ENCODE measurements at places on chromosomes 1 and 21. TPM values are rescaled to one million over a fixed set of nuclear protein-coding genes. Genes with fewer than 3 reads are reported as not detected.
A peak's percentile ranks its signal among the peaks of the same experiment; 100 is the strongest.

AQP10 gene
- not detected for total RNA-seq

FCRL5 gene
- not detected for total RNA-seq

ASTN1 gene
- not detected for total RNA-seq

GRCh38 chr1:6870086-6870485 is 84.8 kb downstream of the CAMTA1 start:
- no peak overlapping the region for H3K4me3 ChIP-seq
- peaks cover 31% of the 10 kb centered on the region for H3K4me1 ChIP-seq
- no peak overlapping the region for H3K27ac ChIP-seq
- no peak for DNase-seq

DNA sequence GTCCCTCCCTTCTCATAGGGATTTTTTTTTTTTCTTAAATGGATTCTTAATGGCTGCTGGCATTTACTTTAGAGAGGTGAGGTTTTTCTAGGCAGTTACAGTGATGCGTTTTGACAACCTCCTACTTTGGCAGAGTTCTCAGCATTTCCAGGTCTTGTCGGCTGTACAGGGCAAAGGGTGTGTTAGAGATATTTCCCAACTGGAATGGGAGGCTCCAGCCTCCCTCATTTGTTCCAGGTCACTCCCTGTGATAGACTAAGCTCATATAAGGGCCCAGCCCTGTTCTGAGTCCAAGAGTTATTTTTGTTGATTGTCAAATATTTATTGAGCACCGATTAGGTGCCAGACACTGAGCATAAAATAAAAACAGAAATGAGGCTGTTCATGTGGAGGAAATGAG is 7.6 kb upstream of the XKR8 start:
- DNase-seq, result no peak
- H3K4me3 ChIP-seq, result no peak overlapping the region
- peaks cover 5% of the 10 kb centered on the region for H3K27me3 ChIP-seq
- no peaks in the 10 kb centered on the region for H3K4me1 ChIP-seq
- no peak overlapping the region for H3K27ac ChIP-seq

CD160 gene
- total RNA-seq, result 5.4 TPM

DNA sequence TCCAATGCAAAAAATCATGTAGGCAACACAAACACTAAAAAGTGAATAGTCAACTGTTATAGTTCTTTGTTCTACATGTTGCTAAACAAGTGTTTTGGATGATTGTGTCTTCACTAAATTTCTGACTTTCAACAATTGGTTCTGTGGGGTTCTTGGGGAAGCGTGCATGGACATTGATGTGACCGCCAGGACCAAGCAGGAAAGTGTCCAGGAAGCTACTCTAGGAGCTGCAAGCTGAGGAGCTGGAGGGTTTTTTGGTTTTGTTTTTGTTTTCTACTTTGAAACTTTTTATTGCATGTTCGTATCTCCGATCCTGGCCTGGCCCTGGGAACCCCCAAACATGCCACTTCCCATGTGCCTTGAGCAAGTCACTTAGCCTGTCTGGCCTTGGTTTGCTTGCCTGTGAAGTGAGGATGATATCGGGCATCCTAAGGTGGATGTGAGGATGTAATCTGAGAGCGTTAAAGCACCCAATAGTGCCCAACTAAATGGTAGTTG is 8.0 kb downstream of the TMPRSS3 start:
- no peak overlapping the region for H3K27ac ChIP-seq
- no peak overlapping the region for H3K4me3 ChIP-seq
- H3K27me3 ChIP-seq, result no peaks in the 10 kb centered on the region
- no peak for DNase-seq
- peaks cover 54% of the 10 kb centered on the region for H3K4me1 ChIP-seq

GRCh38 chr1:54488779-54489626 is 59.0 kb upstream of the ACOT11 start:
- peak overlapping the region; percentile 76 for H3K27ac ChIP-seq
- H3K27me3 ChIP-seq, result peaks cover 45% of the 10 kb centered on the region
- H3K4me1 ChIP-seq, result peaks cover 33% of the 10 kb centered on the region

DNA sequence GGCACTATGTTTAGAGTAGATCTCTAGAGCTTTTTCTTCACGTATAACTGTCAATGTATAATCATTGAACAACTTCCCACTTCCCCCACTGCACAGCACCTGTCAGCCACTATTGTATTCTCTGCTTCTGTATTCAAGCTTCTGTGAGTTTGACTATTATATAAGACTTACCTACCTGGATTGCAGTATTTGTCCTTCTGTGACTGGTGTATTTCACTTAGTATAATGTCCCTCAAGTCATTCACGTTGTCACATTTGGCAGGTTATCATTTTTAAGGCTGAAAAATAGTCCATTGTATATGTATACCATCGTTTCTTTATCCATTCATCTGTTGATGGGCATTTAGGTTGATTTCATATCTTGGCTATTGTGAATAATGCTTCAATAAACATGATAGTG is 969.5 kb upstream of the B3GALT2 start:
- peaks cover 2% of the 10 kb centered on the region for H3K36me3 ChIP-seq
- peaks cover 9% of the 10 kb centered on the region for H3K4me1 ChIP-seq
- H3K27ac ChIP-seq, result no peak overlapping the region
- H3K4me3 ChIP-seq, result no peak overlapping the region
- H3K27me3 ChIP-seq, result no peaks in the 10 kb centered on the region

DNA sequence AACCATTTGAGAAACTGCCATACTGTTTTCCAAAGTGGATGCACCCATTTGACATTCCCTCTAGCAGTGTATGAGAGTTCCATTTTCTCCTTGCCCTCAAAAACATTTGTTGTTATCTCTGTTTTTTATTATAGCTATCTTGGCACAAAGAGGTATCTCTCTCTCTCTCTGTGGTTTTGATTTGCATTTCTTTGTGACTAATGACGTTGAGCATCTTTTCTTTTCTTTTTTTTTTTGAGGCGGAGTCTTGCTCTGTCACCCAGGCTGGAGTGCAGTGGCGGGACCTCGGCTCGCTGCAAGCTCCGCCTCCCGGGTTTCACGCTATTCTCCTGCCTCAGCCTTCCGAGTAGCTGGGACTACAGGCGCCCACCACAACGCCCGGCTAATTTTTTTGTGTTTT is 17.4 kb upstream of the ZMYM6 start:
- peaks cover 9% of the 10 kb centered on the region for H3K27me3 ChIP-seq
- H3K4me3 ChIP-seq, result no peak overlapping the region
- H3K27ac ChIP-seq, result no peak overlapping the region
- DNase-seq, result no peak

OR2G6 gene
- not detected for total RNA-seq

- H3K4me1 ChIP-seq, result no peaks in the 10 kb centered on the region
- no peak for DNase-seq
- H3K36me3 ChIP-seq, result no peaks in the 10 kb centered on the region
- no peak overlapping the region for H3K4me3 ChIP-seq
Measured at GRCh38 chr21:45328198-45329091, 40.8 kb upstream of the POFUT2 start.

- H3K4me1 ChIP-seq, result no peaks in the 10 kb centered on the region
- H3K36me3 ChIP-seq, result no peaks in the 10 kb centered on the region
- no peak overlapping the region for H3K4me3 ChIP-seq
- no peak overlapping the region for H3K27ac ChIP-seq
Measured at GRCh38 chr1:203147376-203147775, 19.9 kb downstream of the ADORA1 start.

SLC30A2 gene
- not detected for total RNA-seq

DNA sequence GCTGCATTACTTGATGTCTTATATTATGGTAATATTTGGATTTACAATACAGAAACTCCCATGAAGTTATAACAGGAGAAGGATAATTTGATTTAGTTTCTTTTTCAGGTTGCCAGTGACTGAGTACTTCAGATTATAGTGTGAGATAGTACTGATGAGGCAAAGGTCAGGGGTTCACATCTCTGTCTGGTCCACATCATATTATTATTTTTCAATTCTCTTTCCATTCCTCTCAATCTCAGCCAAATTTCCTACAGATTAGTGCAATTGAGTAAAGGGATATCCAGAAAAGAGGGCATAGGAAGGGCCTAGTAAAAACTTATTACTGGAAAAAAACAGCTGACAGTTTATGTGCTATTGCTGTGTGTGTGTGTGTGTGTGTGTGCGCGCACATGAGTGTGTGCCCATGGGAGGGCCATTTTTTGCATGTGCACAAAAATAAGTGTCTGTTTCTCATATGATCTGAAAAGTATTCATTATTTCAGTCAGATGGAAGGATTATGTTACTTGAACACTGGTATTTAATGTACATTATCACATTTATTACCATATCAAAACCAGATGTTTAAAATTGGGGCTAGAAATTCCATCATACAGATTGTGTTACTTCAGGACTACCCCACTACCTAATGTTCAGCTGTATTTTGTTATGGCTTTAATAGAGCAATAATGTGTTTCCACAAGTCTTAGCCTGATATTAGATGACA is 78.3 kb upstream of the KCNK2 start:
- no peak overlapping the region for H3K27ac ChIP-seq
- H3K36me3 ChIP-seq, result no peaks in the 10 kb centered on the region
- H3K4me3 ChIP-seq, result no peak overlapping the region
- no peak for DNase-seq
- no peaks in the 10 kb centered on the region for H3K27me3 ChIP-seq

DNA sequence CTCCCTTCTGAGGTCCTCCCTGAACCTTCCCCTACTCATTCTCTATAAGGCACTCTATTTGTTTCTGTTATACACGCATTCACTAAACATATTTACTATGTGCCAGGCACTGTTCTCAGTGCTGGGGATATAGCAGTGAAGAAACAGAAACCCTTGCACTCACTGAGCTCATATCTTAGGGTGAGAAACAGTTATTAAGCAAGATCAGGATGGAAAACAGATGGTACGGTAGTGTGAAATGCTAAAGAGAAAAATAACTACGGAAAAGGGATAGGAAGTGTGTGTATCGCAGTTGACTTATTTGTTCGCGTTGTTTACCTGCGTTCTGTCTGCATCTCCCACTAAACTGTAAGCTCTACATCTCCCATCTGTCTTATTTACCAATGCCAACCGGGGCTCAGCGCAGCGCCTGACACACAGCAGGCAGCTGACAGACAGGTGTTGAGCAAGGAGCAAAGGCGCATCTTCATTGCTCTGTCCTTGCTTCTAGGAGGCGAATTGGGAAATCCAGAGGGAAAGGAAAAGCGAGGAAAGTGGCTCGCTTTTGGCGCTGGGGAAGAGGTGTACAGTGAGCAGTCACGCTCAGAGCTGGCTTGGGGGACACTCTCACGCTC is 572 bp downstream of the CYB5RL start:
- DNase-seq, result no peak
- peaks cover 4% of the 10 kb centered on the region for H3K36me3 ChIP-seq
- peaks cover 32% of the 10 kb centered on the region for H3K4me1 ChIP-seq
- no peaks in the 10 kb centered on the region for H3K27me3 ChIP-seq
- peak overlapping the region; percentile 92 for H3K4me3 ChIP-seq

DNA sequence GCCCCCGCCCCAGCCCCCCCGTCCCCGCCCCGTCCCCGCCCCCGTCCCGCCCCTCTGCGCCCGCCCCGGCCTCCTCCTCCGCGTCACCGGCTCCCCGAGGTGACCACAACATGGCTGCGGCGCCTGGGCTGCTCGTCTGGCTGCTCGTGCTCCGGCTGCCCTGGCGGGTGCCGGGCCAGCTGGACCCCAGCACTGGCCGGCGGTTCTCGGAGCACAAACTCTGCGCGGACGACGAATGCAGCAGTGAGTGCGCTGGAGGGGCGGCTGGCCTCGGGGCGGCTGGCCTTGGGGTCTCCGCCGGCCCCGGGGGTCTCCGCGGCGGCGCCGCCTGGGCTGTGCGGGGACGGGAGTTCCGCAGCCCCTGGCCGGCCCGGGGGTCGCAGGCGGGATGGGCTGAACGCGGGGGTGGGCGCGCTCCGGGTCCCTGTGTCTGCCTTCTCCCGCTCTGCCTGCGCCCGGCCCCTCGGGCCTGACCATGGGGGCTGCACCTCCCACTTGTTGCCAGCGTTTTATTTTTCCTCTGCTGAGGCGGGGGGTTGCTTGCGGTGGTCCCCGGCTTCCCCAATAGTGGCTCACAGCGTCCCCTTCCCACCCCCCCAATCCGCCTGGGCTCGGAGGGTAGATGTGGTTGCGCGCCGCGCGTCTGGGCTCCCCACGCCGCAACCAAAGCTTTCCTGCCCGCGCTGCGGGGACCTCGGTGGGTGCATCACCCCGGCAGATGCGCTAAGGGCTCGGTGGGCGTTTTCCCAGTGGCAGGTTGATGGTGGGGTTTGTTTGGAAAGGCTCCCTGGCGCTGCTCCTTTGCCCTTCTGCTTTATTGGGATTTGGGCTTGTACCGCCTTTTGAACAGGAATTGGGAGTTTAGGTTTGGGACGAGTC is at the start of gene MIA3:
TSS of gene MIA3 (plus strand) at position 97 of the 879 bp plus-strand sequence. CDS start at position 111, 14 bp downstream.
- peak; percentile 88 for DNase-seq
- peak within 1 kb of the TSS; percentile 85 for H3K27ac ChIP-seq
- peaks cover 20% of the 10 kb centered on the region for H3K27me3 ChIP-seq
- H3K36me3 ChIP-seq, result peaks cover 11% of the 10 kb centered on the region

PAPPA2 gene
- 0.38 TPM for total RNA-seq

DNA sequence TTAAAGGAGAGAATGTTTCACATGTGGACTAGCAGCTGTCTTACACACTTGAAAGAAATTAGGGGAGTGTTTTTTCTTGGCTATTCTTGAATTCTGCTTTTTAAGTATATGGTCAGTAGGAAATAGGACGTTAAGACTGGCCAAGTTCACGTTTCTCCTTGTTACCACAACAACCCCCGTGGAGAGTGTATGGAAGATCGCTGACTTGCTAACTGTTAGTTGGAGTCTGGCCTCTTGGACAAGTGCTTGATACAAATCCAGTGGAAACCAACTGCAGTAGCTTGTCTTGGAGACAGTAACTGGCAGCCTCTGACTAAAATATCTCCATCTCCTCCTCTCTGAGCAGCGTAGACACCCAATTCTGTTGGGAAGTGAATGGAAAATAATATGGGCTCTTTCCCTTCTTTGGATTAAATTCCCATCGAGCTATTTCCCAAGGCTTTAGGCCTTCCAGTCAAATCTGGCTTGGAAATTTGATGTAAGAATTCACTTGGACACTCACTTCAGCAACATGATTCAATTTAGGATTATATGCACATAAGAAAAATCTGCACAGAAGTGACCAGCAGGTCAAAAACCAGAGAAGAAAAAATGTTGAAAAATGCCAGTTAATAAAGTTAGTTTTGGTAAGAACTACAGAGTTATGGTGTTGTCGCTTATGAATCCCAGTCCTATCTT is 3.6 kb upstream of the NFIA start:
- peak overlapping the region; percentile 96 for H3K27ac ChIP-seq
- H3K4me3 ChIP-seq, result peak overlapping the region; percentile 83
- peaks cover 42% of the 10 kb centered on the region for H3K4me1 ChIP-seq
- DNase-seq, result no peak

DNA sequence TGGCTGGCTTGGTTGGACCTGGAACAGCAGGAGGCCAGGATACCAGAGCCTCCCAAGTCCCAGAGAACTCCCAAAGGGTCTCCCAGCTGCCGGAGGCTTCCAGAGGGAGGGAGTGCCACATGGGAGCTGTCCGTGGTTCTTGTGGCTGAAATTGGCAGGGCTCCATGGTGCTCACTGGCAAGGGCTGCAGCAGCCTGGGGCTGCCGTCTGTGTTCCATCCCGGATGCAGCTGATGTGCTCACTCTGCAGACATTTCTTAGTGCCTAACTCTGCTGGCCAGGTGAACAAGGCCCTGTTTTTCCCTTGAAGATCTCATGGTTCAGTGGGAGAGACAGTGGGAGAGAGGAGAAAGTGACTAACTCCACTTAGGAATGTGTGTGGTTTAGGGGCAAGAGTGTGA is 261.1 kb downstream of the CAMTA1 start:
- H3K36me3 ChIP-seq, result no peaks in the 10 kb centered on the region
- no peaks in the 10 kb centered on the region for H3K4me1 ChIP-seq
- no peaks in the 10 kb centered on the region for H3K27me3 ChIP-seq
- no peak overlapping the region for H3K4me3 ChIP-seq
- H3K27ac ChIP-seq, result no peak overlapping the region

All from activated CD8-positive, alpha-beta memory T cell treated with anti-CD3 and anti-CD28 coated beads, Interleukin-2, amount 10 ng/mL, durations not matched to agents 7 days and 5 days (primary cell).